Amygdala (tissue), 56 donors: ENCODE measurements at places on chromosomes 4 and X.

DNA sequence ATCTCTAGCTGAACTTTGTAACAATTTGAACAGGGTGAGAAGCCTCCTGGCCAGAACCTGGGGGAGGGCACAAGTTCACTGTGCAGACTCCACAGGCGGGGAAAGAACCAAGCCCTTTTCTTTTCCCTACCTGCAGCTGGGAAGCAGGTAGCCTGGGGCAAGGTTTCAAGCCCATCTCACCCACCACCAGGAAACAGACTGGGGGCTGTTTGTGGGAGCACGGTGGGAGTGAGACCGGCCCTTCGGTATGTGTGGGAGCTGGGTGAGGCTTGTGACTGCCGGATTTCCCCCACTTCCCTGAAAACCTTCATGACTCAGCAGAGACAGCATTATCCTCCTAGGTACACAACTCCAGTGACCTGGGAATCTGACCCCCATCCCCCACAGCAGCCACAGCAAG, 211.7 kb downstream of the ZNF674 start:
- no peak for DNase-seq

DNA sequence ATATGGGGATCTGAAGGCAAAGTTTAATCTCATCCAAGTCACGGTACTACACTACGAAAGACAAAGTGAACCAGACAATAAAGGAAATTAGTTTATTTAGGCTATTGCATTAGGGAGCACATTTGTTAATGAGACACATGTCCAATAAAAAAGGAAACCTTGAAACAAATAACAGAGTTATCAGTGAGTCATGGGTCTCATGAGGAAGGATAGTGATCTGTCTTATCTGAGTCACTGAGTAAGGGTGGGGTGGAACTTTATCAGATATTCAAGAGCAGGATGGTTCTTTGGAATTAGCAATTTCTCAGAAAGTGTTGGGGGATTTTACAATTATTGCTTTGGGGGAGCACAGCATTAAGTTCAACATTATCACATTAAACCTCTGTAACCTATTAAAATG, 188.9 kb upstream of the IL1RAPL1 start:
- no peak for DNase-seq

- no peak for DNase-seq
Observed at GRCh38 chr4:180932370-180933001, 1310.7 kb upstream of the TENM3 start.

- DNase-seq: no peak
Observed at GRCh38 chr4:140038031-140038533, 115.9 kb downstream of the MAML3 start.

DNA sequence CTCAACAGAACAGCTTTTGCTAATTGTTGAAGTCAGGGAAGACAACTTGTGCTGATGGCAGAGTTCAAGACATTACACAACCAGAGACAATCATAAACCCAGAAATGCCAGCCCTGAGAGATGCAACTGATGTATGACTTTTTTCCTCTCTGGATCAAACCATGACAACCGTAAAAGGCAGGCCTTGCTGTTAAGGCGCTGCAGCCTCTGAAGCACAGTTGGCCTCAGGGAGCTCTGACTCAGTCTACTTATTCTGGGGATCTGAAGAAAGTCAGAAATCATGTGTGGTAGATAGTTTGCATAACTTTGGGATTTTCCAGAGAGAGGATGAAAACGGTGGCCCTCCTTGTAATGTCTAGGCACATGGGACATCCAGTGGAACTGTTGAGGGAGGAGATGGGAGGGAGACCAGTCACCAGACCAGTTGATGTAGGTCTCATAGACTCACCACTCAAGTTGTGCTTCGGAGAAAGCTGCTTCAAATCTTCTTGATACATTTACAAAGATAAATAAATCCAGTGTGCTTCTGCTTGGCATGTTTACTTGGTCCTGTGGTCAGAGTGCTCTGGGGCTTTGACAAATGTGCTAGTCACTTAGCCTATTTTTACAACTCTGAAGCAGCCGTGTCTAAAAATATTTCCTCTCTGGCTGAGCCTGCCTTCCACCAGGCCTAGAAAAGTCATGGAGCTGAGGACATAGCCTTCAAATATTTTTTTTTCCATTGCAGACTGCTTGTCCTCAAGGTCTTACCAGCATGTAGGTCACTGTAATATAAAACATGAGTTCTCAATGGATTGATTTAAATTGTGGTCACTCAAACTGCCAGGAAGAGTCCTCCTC, 7.5 kb downstream of the HADH start:
- DNase-seq: no peak

GRCh38 chrX:70292788-70293187, 2.9 kb downstream of the KIF4A start:
- no peak for DNase-seq

GRCh38 chrX:54819201-54819600, 11.7 kb downstream of the MAGED2 start:
- no peak for DNase-seq

DNA sequence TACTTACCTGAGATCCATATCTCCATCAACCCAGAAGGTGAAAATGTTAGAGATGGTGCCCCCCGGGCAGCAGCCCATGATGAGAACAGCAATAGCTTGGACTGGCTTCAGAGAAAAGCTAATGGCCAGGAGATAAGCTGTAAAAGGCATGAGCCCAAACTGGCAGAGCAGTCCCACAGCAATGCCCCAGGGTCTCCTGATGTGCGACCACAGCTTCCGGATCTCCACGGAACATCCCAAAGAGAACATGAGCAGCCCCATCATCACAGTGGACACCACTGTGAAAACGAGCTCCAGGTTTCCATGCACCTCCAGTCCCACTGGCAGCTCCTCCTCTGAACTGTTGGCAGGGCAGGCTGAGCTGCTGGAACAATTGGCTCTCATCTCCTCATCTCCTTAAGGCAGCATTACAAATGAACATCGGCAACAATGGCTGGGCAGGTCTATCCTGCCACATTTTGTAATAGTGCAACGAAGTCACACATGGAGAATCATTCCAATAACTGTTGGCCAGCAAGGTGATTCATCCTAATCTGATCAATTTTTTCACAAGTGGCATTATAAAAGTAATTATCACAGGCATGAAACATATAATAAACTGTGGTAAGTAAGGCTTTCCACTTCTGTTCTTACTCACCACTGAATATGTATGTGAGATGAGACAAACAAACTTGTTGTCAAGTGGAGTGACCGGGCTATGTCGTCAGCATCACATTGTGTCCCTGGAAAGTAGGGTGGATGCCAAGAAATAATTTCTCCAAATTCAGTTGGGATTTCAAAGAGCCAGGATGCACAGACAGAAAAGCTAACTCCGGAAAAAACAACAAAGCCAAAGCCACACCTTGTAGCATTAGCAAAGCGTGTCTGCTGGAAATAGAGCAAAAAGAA, at the start of gene SLC10A6:
Gene SLC10A6 (minus strand): TSS at position 653 of the 888 bp plus-strand sequence. CDS start 269 bp downstream, at position 384.
- DNase-seq: no peak
